CD4-positive, alpha-beta T cell treated with Interferon gamma for 1 hour (primary cell): ENCODE measurements at places on chromosomes 6 and 20.

DNA sequence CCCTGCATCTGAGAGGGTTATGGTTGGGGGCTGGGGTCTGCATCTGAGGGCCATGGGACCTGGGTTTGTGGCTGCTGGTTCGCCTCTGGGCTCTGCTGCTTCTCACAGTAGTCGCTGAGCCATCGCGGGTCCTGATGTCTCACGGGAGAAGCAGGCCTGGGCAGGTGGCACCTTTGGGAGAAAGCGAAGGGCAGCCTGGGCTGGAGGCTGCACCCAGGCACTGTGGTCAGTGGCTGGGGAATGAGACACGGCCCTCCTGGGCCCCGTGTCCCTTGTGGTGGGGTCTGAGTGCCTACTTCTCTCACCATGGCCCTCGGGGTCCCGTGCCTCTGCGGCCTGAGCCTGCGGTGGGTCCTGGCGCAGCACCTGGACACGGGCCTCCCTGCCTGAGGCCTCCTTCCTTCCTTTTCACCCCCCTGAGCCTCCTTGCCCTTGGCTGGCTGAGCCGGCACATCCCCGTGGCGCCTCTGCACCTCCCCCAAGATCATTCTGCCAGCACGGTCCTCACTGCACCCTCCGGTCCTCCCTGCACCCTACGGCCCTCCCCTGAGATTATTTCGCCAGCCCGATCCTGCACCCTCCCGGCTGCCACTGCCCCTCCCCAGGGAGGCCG, 206.0 kb downstream of the ERMARD start:
- DNase-seq: no peak

- no peak for DNase-seq
Observed at GRCh38 chr20:1661542-1662299, 4.1 kb upstream of the SIRPG start.

- DNase-seq: no peak
Observed at GRCh38 chr6:67615796-67616195, 1019.3 kb upstream of the ADGRB3 start.

GRCh38 chr6:315226-315625, 22.9 kb downstream of the DUSP22 start:
- DNase-seq: no peak

- no peak for DNase-seq
Observed at GRCh38 chr6:97939440-97940168, 656.6 kb upstream of the MMS22L start.

DNA sequence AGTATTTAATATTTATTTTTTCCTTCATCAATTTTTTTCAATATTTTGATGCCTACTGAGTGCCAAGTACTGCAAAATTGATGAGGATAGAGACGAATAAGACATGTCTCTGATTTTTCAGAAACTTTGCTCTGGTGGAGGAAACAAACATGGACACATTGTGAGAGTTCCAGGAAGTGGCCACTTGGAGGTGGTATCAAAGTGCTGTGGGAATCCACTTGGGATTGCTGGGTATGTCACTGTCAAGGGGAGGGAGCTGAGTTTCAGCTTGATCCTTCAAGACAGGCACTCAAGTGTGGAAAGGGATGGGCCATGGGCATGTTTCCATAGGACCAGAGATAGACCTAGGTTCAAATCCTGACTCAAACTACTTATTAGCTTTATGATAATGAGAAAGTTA, 24.5 kb upstream of the ABCC10 start:
- DNase-seq: no peak

DNA sequence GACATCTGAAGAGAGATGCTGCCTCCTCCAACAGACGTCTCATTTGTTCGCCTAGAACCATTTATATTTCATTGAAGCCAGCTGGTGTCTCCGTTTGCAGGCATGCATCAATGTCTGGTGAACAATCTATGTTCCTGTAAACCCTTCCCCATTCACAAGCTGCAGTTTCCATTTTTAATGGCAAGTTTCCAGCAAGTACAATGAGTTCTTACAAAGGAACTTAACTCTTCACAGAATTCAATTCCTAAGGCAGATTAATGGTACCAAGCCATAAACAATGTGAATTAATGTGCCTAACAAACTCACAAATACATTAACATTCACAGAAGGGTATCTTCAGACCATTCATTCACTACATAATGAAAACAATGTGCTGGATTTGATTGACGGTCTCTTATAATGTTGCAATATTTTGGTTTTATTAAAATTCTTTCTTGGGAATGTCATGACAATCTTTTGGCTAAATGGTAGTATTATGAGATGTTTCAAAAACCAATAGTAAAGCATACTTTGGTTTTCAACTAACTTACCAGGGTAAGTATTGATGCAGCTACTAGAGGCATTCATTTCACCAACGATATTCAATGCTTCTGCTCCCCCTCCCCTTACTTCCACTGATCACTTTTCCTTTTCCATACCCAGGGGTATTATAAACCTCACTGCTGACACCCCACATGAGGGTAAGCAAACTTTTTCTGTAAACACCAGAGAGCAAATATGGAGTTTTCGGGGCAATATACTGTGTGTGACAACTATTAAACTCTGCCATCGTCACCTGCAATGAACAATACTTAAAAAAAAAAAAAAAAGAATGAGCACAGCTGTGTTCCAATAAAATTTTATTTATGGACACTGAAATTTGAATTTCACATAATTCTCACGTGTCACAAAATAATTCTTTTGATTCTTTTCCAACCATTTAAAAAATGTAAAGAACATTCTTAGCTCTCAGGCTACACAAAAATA, 4.2 kb downstream of the AKIRIN2 start:
- DNase-seq: no peak

- no peak for DNase-seq
Observed at GRCh38 chr6:48200869-48201390, 89.9 kb upstream of the PTCHD4 start.

DNA sequence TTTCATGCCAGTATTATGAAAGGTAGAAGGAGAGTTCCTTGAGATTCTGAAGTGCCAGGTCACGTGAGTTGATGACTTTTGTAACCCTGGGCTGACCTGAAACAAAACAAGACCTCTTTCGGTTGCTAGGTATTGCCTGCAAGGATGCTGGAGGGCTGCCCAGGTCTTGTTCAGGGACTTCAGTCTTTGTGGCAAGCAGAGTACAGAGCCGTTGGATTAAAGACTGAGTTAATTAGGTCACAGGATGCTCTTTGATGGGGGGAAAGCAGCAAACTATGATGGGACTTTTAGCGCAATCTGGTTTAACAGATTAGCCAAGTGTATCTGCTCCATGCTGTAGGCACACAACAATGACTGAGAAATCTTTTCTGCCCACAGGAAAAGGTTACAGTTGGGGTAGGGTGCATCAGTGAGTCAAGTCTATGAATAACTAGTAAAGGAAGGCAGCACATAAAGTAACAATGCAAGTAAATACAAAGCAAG, 12.8 kb upstream of the ELOVL5 start:
- peak; percentile 78 for DNase-seq

- no peak for DNase-seq
Observed at GRCh38 chr6:111723412-111723970, 117.8 kb upstream of the TRAF3IP2 start.

DNA sequence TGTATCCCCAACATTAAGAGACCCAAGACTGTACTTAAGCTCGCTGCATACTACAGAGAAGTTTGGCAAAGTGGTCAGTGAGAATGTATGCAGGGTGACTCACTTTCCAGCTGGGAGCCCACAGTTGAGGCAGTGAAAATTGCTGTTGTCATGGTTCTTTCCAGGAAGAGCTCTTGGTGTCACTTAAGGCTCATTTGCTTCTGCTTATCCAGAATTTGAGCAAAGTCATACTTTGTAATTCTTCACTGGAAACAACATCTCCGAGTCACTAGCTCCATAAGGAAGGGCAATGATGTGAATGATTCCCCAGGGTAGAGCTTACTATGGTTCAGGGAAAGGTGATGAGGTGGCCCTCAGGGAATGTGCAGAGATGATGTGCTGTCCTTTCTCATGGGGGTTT, 65.4 kb upstream of the FBXL4 start:
- no peak for DNase-seq

DNA sequence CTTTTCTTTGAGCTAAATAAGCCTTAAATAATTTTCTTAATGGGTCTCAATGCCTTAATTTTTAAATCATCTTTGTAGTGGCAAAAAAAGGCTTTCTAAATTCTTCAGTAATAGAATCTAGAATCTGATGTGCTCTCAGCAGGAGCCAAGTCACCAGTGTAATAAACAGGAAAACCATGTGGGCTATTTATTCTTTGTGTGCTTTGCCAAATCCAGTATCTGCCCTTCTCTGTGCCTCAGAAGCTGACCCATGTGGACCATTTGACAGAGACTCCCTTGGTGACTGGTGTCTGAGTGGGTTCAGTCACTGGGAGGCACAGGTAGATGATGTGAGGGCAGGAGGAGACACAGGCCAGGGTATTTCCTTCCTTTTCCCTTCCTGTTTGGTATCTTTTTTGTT, 152.9 kb downstream of the PAK5 start:
- DNase-seq: no peak

DNA sequence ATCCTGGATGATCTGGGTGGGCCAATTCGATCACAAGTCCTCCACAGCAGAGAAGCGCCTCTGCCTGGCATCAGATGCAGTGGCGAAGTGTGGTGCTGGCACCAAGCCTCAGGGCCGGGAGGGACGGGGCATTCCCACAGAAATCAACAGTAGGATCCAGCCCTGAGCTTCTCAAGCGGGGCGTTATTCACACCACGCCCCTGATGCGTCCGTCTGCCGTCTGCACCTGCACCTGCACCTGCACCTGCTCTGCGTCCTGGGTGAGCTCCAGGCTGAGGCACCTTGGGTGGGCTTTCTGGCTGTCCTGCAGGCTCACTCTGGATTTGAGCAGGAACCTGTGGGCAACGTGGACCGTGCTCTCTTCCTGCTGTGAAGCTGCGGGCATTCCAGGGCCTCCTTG, 13.8 kb upstream of the NTSR1 start:
- DNase-seq: no peak

GRCh38 chr20:3358676-3359340, 48.7 kb downstream of the DNAAF9 start:
- DNase-seq: no peak

DNA sequence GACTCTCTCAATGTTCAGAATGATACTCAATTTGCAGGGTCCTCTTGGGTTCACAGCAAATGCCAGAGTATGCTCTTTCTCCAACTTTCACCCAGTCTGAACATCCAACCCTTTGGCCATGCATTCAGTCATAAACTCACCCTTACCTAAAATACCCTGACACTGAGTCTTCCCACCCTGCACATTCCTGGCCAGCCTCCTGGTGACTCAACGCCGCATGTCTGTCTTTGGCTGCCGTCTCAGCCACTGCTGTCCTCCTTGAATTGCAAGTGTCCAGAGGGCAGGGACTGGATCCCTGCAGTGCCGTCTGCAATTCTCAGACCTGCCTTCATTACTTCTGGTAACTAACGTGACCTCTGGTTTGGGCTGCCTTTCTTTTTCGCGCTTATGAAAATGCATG, 593.4 kb downstream of the QKI start:
- DNase-seq: no peak

DNA sequence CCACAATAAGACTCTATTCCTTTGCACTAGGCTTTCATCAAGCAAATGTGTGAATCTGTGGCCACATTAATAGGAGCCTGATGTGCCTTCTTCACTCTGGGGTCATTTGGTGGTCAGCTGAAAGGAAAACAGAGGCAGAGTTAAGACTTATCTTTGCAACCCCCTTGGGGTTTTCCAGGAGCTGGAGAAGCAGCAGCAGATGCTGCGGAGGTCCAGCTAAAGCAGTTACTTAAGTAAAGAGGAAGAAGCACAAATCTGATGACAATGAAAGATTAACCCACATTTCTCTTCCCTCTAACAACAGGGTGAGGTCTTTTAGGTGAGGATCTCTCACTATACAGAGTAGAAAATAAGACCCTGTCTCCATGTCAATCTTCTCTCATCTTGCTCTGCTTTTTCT, 45.4 kb upstream of the QKI start:
- DNase-seq: no peak

DNA sequence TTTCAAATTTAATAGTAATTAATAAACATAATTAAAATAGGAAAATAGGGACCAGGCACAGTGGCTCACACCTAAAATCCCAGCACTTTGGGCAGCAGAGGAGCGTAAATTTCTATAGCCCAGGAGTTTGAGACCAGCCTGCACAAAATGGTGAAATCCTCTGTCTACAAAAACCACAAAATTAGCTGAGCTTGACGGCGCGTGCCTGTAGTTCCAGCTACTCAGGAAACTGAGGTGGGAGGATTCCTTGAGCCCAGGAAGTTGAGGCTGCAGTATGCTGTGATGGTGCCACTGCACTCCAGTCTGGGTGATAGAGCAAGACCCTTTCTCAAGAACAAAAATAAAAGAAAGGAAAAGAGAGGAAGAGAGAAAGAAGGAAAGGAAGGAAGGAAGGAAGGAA, 1387.0 kb upstream of the ADGRB3 start:
- no peak for DNase-seq

DNA sequence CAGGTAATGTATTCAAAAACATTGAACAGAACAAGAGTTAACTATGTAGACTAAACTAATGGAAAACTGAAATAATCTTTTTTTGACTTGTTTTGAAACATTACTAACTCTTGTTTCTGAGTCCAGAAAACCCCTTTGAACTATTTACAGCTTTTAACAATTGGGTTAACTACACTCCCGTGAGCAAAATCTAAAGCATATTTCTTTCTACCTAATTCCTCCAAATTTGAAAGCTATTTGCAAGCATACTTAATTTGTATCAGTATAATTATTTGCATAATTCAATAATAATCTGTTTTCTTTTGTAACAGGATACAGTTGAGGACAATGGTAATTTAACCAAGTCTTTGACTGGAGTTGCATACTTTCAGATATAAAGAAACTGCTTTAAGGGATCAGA, 62.6 kb upstream of the AGPAT4 start:
- DNase-seq: no peak

DNA sequence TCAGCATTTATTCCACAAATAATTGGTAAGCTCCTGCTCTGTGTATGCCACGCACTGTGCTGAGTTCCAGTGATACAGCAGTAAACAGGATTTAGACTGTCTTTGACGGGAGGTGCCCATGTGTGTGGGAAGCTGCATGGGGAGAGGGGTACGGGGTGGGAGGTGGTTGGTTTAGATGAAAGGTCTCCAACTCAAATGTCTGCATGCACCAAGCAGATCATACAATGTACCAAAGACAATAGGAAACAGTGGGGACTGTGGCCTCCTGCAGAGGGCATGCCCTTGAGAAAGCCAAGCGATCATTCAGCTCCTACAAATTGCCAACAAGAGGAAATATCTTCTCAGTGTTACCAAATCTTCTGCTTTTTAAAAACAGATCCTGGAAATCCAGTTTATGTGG, 36.1 kb downstream of the SLC22A2 start:
- no peak for DNase-seq

- DNase-seq: no peak
Observed at GRCh38 chr6:73713426-73714147, 17.6 kb downstream of the CD109 start.

- no peak for DNase-seq
Observed at GRCh38 chr6:154805288-154805911, 72.2 kb downstream of the SCAF8 start.

DNA sequence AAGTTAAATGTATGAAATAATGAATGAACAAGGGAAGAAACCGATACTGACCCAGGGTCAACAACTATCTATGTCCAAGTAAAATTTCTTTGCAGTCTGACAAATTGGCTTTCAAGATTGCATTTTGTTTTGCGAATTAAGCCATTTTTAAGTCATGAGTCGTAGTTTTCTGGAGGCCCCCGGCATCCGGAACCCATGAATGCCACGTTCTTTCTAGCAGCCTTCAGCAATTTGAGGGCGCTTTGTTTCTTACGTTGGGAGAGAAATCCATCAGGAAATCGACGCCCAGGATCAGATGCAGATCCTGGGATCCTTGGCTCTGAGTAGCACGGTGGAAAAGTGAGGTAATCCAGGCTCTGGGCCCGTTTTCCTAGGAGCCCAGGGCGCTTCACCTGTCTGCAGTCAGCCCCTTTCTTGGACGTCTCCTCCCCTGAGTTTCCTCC, 309 bp upstream of the ABRACL start:
- DNase-seq: no peak
